ENCODE measurements at places on chromosomes 11 and 22. TPM values are rescaled to one million over a fixed set of nuclear protein-coding genes. Genes with fewer than 3 reads are reported as not detected.

The HOATZ gene
- 0.19 TPM for total RNA-seq

- no peak overlapping the region for H3K4me3 ChIP-seq
- DNase-seq = no peak
- H3K27ac ChIP-seq = no peak overlapping the region
Measured at GRCh38 chr11:28835790-28836189, 727.6 kb downstream of the METTL15 start.

- H3K36me3 ChIP-seq = no peaks in the 10 kb centered on the region
- no peak for DNase-seq
- no peaks in the 10 kb centered on the region for H3K27me3 ChIP-seq
- no peak overlapping the region for H3K27ac ChIP-seq
Measured at GRCh38 chr11:79525257-79525656, 84.4 kb upstream of the TENM4 start.

The OR52E8 gene
- not detected for total RNA-seq

DNA sequence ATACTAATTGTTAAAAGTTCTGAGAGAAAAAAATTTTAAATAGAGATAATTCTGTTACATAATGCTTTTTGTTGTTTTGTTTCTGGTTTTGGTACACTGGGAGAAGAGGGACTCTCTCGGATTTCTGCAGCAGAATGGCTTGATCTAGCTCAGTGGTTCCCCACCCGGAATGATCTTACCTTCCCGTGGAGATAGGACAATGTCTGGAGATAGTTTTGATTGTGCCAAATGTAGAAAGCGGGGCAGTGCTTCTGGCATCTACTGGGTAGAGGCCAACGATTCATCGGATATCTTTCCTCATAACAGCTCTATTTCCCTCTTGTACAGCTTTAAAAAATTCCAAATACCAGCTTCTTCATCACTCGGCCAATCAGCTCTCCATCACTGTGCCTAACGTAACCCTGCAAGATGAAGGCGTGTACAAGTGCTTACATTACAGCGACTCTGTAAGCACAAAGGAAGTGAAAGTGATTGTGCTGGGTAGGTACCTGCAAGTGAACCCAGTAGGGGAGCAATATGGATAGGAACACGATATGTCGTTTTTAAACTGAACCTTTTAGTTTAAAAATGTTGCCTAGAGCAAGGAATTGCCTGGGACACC, 13.2 kb downstream of the CRTAM start:
- no peaks in the 10 kb centered on the region for H3K27me3 ChIP-seq
- peak overlapping the region; percentile 27 for H3K27ac ChIP-seq
- peaks cover 3% of the 10 kb centered on the region for H3K4me1 ChIP-seq
- peak; percentile 68 for DNase-seq
- no peaks in the 10 kb centered on the region for H3K36me3 ChIP-seq

GRCh38 chr22:36673821-36674220, 29.7 kb downstream of the CACNG2 start:
- H3K4me3 ChIP-seq = no peak overlapping the region
- DNase-seq = no peak
- H3K27me3 ChIP-seq = peaks cover 2% of the 10 kb centered on the region
- no peaks in the 10 kb centered on the region for H3K4me1 ChIP-seq
- no peaks in the 10 kb centered on the region for H3K36me3 ChIP-seq

The C11orf98 gene
- 111 TPM for total RNA-seq

- DNase-seq = no peak
- H3K36me3 ChIP-seq = no peaks in the 10 kb centered on the region
- H3K27me3 ChIP-seq = no peaks in the 10 kb centered on the region
- H3K4me3 ChIP-seq = no peak overlapping the region
- H3K27ac ChIP-seq = no peak overlapping the region
Measured at GRCh38 chr11:116062129-116062489, 557.9 kb upstream of the CADM1 start.

Data from thymus (tissue), 14 donors.